KG1 (cell line): ENCODE measurements at places on chromosomes 2 and 18.

GRCh38 chr2:126887506-126887905 is 11.2 kb upstream of the TEX51 start:
- DNase-seq: no peak

GRCh38 chr2:230220347-230220969 is 674 bp upstream of the SP110 start:
- DNase-seq: no peak

GRCh38 chr2:20675701-20676352 is 8.9 kb downstream of the GDF7 start:
- DNase-seq: no peak

DNA sequence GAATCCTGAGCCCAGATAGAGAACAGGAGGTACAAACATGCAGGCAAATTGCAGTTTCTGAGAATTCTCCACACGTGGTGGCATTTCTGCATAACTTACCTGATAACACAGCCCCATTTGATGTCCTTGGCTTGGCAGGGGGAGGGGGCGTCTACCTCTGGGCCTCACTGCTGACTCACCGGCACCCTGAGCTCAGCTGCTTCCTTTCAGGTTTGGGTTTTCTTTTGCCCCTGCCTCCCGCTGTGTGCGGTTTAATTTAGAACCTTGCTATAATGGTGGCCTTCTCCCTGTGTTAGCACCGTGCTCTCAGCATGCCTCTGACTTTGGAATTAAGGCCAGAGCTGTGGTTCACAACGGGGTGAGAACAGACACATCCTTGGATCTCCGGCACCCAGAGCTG is 4.4 kb downstream of the CTIF start:
- no peak for DNase-seq

DNA sequence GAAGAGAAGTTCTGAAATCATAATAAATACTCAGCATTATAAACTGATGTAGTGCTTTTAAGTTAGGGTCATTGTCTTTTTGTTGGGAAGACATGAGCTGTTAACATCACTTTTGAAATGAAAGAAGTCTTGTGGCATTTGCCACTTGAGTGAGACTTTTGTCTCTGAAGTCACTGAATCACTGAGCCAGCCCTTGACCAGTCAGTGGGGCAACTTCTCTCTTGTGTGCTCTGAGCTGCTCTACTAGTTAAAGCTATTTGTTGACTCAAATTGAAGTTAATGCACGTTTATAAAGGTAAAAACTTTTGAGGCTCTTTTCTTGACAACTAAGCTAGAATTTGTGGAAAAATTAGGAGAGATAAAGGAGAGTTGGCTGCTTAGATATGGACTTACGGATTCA is 6.7 kb downstream of the WDR43 start:
- DNase-seq: no peak

DNA sequence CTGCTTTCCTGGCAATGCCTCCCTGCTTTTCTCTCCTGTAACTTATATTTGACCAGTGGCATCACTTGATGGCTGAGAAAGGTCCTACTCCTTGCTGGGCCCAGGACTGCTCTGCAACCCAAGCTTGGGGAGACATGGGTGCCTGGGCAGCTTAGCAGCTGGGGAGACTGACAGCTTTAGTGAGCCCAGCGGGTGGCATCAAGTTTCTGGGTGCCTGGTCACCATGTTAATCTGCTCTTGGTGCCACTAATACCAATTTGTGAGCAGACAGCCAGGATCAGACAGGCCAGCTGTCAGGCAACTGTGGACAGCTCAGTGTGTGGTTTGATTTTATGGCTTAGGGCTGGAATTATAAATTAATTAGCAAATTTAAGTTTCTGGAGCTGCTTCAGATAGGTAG is 144.8 kb upstream of the GLI2 start:
- DNase-seq: no peak

DNA sequence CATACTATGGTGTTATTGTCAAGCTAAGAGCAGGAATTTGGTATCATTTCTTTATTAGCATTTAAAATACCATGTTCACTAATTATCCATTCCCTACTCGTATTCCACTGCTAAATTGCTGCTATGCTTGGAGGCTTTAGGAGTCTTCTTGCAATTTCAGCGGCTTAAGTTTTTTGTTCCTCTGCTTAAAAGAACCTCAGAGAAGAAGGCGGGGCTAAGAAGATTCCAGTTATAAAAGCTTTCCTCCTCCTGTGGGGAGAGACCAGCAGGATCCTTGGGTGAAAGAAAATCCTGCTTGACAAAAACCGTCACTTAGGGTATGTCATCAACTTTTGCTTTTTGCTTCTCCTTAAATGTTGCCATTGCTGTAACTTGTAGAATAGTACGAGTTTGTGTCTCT is at the start of gene TRPM8:
Gene TRPM8 (plus strand): TSS at position 258 of the 400 bp plus-strand sequence. CDS start 9,165 bp downstream, outside the sequence.
- no peak for DNase-seq

DNA sequence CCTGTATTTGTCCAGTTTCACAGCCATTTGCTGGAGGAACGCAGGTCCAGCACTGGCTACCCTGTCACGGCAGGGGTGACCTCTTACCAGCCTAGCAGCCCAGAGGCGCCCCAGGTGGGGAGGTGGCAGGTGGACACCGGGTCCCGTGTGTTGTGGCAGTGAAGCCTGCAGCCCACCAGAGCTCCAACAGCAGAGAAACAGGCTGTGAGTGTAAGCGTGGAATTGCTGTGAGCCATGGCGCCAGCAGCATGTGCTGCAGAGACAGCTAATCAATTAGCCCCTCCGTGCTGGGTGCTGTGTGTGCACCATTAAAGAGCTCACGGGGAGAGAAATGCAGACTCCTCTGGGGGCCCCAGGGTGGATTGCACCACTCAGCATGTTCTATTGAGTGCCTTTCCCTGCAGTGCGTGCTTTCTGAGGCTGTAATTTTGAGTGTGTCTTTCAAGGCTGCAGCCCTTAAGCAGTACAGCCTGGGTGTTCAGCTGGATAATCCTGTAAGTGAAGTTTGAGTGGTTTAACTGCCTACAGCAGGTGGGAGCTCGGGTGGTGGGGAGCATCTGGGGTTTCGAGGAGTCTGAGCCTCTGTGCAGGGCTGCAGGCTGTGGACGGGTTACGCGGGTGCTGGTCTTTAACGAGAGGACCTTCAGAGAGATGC is 15.9 kb downstream of the RTP5 start:
- DNase-seq: no peak

DNA sequence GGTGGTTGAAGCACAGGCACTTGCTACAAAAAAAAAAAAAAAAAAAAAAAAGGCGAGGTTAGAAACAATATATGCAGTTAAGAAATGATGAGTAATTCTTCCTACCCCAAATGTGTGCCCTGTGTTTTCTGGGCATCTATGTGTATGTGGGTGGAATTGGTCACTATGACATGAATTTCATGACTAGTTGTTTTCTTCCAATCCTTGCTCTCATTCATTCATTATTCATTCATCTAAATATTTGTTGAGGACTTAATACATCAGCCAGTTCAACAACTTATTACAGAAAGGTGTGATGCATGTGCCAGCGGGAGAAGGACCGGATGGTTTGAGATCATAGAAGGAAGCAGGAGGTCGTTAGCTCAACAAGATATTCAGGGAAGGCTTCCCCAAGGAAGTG is 8.3 kb upstream of the EGR4 start:
- no peak for DNase-seq

DNA sequence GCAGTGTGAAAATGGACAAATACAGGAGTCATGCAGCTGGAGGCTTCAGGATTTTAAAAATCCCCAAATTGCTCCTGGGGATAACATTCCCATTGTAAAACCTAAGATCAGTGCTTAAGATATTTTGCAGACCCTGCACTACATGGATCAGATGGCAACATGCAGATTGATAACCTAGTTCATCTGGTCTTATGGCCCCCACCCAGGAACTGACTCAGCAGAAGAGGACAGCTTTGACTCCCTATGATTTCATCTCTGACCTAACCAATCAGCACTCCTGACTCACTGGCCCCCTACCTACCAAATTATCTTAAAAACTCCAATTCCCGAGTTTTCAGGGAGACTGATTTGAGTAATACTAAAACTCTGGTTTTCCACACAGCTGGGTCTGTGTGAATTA is 20.0 kb downstream of the SRBD1 start:
- no peak for DNase-seq

GRCh38 chr2:184765112-184765895 is 167.0 kb downstream of the ZNF804A start:
- peak; percentile 73 for DNase-seq

DNA sequence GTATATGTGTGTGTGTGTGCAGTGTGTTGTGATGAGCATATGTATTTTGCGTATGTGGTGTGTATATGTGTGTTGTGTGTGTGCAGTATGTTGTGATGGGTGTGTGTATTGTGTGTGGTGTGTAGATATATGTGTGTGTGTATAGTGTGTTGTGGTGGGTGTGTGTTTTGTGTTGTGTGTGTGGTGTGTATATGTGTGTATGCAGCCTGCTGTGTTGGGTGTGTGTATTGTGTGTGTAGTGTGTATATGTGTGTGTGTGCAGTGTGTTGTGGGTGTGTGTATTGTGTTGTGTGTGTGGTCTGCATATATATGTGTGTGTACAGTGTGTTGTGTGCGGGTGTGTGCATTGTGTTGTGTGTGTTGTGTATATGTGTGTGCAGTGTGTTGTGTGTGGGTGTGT is 23.9 kb downstream of the ACKR3 start:
- DNase-seq: no peak

- DNase-seq: no peak
Measured at GRCh38 chr2:59693231-59693959, 860.1 kb downstream of the BCL11A start.

GRCh38 chr2:27078267-27079194 is at the start of gene EMILIN1:
TSS of gene EMILIN1 (plus strand) at chr2:27078615. CDS start at chr2:27079066, 451 bp downstream.
- DNase-seq: no peak

DNA sequence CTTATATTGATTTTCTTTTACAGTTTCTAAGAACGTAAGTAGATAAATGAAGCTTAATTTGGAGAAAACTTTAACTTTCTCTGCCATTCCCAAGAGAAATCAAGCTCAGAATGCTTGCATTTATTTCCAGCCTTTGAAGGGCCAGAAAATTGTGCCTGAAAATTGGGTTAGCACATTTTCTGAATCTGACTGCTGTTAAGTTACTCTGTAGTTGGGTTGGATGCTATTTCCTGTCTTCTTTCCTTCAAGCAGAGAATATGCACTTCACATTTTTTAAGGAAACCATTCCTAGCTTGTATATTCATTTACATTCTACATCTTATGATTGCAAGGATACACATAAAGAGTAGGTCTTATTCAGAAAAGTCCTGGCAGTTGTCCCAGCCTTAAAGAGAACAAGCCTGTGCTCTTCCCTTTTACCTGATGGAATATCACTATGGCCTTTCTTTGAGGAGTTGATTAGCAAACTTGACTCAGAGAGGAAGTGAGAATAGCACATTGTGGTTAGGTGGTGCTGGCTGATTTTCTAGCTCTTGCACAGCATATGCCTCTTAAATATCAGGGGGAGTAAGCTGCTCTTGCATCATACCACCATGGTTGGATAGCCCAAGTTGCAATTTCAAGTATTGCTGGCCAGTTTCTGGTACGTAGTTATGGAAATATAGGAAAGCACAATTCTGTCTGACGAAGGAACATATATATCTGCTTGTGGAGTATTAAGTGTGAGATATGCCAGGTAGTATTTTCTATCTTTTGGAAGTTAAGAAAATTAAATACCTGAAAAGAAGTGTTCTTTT is 133.7 kb downstream of the COMMD1 start:
- DNase-seq: peak; percentile 65

GRCh38 chr2:239463541-239464165 is 62.8 kb upstream of the HDAC4 start:
- DNase-seq: no peak

DNA sequence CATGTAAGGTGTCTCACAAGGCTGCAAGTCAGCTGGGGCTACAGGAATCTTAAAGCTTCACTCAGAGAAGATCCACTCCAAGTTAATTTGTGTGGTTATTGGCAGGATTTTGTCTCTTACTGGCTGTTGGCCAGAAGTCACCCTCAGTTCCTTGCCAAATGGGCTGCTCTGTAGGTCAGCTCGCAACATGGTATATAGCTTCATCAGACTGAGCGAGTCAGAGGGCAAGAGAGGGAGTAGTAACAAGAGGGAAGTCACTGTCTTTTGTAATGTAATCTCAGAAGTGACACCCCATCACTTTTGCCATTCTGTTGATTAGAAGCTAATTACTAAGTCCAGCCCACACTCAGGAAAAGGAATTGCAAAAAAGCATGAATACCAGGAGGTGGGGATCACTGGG is 119.5 kb downstream of the LRRTM1 start:
- no peak for DNase-seq

- no peak for DNase-seq
Measured at GRCh38 chr2:189702071-189702470, 27.6 kb downstream of the ANKAR start.

- no peak for DNase-seq
Measured at GRCh38 chr2:126775300-126775985, 119.5 kb downstream of the GYPC start.

GRCh38 chr2:190413421-190413820 is 5.3 kb downstream of the MFSD6 start:
- DNase-seq: no peak

GRCh38 chr2:82224301-82224940 is 1919.9 kb upstream of the LRRTM1 start:
- DNase-seq: no peak

DNA sequence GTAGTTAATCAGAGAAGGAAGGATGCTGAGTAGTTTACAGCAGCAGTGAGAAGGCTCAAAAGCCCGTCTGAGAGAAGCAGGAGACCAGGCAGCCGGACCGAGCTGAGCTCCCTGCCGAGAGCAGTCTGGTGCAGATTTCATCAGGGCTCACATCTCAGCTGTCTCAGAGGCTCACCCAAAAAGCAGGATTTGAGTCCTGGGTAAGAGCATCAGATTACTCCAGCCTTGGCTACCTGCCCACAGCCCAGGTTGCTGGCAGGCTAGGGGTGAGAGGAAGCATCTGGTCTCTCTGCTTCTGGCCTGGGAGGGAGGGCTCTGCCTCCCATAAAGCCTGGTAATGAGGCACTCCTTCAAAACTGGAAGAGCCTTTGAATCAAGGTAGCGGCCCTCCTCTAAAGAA is 140.5 kb downstream of the ST6GAL2 start:
- no peak for DNase-seq

- DNase-seq: no peak
Measured at GRCh38 chr2:148022351-148022750, 1.5 kb downstream of the MBD5 start.

GRCh38 chr2:223166983-223167650 is 115.1 kb downstream of the KCNE4 start:
- DNase-seq: no peak

- no peak for DNase-seq
Measured at GRCh38 chr2:1609040-1609439, 135.3 kb downstream of the PXDN start.

GRCh38 chr2:66846887-66847286 is 412.0 kb downstream of the MEIS1 start:
- DNase-seq: no peak

- no peak for DNase-seq
Measured at GRCh38 chr18:3667255-3668137, 217.5 kb downstream of the TGIF1 start.

GRCh38 chr18:48326901-48327675 is 82.1 kb downstream of the ZBTB7C start:
- DNase-seq: no peak
